Fibroblast of skin of back (primary cell): ENCODE measurements at places on chromosomes 12 and 14.

- DNase-seq = peak; percentile 78
Observed at GRCh38 chr12:62732861-62733427, 202.0 kb downstream of the PPM1H start.

DNA sequence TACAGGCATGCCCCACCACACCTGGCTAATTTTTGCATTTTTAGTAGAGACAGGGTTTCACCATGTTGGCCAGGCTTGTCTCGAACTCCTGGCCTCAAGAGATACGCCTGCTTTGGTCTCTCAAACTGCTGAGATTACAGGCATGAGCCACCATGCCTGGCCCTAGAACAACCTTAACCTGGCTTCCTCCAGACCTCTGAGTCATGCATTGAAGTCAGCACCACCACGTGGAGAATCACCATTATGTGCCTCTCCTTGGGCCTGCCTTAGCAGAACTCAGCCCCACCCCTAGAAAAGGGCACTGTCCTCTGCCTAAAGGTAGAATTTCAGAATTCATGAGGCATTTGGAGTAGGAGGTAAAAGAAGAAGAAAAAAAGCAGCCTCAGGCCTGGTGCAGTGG, 49.0 kb downstream of the LIMA1 start:
- no peak for DNase-seq

DNA sequence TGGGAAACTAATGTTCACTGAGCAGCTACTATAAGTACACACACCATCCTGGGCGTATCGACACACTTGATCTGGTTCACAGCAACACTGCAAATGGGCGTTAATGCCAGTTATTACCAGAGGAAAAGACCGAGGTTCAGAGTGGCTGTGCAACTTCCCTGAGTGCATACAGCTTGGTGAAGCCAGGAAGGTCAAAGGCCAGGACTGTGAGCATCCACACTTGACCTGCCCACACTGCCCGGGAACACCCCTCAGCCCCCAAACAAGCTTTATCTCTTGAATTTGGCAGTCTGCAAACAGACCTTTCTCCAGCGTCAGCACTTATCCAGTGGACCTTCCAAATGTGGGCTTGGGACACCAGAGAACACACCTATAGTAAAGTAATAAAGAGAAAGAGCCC, 312.6 kb downstream of the BCL11B start:
- no peak for DNase-seq

DNA sequence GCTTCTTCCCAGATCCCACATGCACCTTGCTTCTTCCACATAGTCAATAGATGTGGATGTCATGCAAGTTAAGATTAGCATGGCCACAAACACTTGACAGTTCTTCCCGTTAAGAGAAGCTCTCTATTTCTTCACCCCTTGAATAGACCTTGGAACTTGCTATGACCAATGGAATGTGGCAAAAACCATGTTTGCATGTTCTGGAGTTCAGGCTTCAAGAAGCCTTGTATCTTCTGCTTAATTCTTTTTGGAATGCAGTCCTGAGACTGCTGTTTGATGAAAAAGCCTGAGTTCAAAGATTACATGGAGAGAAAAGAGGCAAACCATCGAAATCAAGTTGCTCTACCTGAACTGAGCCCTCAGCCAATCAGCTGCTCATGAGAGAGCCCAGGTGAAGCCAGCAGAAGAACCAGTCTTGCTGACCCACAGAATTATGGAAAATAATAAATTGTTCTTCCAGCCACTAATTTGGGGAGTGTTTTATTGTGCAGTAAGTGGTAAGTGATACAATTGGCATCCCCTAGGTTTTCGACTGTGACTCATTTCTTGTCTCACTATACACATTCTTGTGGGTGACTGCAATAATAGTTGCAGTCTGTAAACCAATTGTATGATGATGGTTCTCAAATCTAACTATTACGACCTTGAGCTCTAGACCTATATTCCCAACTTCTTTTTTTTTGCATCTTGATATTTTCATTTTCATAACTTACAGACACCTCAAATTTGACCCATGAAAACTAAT, 12.6 kb downstream of the RASSF9 start:
- peak; percentile 87 for DNase-seq

DNA sequence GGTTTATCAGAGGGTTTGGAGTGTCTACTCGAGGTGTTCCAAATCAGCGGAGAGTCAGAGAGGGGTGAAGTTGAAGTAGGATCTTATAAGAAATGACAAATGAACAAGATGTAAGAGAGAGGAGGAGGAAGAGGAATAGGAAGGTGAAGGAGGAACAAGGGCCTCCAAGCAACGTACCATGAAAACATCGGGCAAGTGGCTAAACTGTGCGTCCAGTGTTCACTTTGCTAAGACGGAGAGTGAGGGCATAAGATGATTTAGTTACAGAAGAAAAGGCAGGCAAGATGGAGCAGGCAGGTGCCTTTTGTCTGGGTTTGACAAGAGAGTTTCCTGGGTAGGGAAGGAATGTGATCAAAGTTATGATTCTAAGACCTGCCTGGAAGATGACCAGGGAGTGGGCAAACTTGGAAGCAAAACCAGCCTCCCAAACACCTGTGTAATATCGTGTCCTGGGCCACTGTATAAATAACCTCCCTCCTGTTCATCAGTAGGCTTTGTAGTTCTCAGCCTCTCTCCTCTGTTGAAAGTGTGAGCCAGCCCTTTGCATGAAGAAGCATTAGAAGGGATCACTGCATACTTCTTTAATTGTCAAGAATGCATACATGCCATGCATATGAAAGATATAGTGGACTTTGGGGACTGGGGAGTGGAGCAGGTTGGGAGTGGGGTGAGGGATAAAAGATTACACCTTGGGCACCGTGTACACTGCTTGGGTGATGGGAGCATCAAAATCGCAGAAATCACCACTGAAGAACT, 111.4 kb downstream of the ZFP36L1 start:
- DNase-seq = peak; percentile 46

DNA sequence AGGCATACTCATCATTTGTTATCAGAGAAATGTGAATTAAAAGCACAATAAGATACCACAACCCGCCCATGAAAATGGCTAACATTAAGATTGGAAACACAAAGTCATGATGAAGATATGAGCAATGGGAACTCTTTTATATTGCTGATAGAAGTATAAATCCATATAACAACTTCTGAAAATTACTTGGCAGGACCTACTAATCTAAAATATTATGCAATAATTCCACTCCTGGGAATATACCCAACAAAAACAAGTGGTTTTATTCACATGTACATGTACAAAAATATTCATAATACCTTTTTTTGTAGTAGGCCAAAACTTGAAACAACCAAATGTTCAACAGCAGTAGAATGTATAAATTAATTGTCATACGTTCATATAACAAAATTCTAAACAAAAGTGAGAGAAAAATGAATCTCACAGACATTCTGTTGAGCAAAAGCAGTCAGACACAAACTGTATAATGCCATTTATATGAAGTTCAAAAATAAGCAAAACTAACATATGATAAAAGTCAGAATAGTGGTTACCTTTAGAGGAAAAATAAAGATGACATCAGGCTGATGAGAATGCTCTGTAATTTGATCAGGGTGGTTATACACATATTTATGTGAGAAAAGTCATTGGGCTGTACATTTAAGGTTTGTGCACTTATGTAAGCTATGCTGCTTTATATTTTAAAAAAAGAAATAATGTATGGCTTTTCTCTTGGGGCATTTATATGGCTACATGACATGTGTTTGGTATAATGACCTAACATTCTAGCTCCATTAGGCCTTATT, 309.2 kb upstream of the KITLG start:
- DNase-seq = peak; percentile 42
